ENCODE measurements at places on chromosomes 3 and 15.

GRCh38 chr3:193140381-193140780 is 100.6 kb upstream of the PLAAT1 start:
- DNase-seq, result no peak

GRCh38 chr15:85473455-85473854 is 93.1 kb downstream of the AKAP13 start:
- DNase-seq, result no peak

- DNase-seq, result no peak
Observed at GRCh38 chr3:54065140-54065539, 57.2 kb upstream of the CACNA2D3 start.

GRCh38 chr15:101055411-101055810 is 136.3 kb downstream of the LRRK1 start:
- DNase-seq, result no peak

DNA sequence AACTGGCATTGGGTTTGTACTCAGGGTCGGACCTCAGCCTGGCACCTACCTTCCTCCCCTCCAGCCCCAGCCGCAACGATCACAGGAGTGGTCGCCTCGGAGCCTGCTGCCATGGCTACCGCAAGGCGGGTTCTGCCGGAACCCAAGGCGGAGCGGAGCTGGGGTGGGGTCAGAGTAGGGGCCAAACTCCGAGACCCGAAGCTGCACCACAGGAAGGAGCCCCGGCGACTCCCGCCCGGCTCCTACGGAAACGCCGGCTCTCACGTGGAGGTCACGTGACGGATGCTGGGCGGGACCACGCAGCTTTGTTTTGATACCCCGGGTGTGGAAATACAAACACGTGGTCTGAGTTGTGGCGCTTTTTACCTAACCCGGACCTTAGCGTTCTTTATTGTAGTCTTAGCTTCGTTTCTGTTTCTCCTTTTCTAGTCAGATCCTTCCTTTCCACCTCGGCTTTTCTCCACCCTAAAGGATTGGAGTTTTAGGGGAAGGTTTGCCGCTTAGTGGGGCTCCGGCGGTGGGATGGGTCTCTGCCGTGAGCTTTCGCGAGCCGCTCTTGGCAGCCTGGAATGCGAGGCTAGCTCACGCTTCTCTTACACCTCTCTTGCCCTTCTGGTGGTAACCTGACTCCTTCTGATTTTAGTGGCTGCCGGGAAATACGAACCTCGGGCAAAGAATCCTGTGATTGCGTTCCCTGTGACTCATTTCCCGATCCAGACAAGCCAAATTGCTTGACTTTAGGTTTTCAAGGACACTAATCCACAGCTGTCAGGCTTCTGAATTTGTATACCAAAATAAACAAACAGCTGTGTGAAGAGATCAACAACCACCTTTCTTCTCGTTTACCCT is at the start of gene HSPBAP1:
Gene HSPBAP1, minus strand, starts transcription at position 264 of the 849 bp plus-strand sequence. Its CDS starts 151 bp downstream, at position 113.
- peak; percentile 79 for DNase-seq

- no peak for DNase-seq
Observed at GRCh38 chr3:112773864-112774263, 72.8 kb downstream of the CD200R1L start.

GRCh38 chr15:26595611-26596010 is 177.3 kb downstream of the GABRB3 start:
- DNase-seq, result no peak
